Left lung (tissue), 14 donors: ENCODE measurements at places on chromosomes 5 and 9. TPM values are rescaled to one million over a fixed set of nuclear protein-coding genes. Genes with fewer than 3 reads are reported as not detected.

The NDOR1 gene
- polyA plus RNA-seq = 15.4 TPM

- DNase-seq = peak; percentile 78
Observed at GRCh38 chr9:130215341-130216119, 43.3 kb downstream of the NCS1 start.

DNA sequence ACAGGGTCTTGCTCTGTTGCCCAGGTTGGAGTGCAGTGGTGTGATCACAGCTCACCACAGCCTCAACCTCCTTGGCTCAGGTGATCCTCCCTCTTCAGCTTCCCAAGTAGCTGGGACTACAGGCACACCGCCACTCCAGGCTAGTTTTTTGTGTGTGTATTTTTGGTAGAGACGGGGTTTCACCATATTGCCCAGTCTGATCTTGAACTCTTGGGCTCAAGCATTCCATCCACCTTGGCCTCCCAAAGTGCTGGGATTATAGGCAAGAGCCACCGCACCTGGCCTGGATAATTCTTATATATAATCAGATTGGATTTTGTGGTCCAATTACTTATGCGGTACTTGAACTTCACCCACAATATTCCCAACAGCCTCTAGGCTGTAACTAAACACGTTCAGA lies 19.8 kb downstream of the CCDC69 start:
- DNase-seq = no peak

The PTGES gene
- polyA plus RNA-seq = 6.5 TPM

The EDIL3 gene
- 35.3 TPM for polyA plus RNA-seq

The PKD2L2 gene
- 0.82 TPM for polyA plus RNA-seq

The LECT2 gene
- polyA plus RNA-seq = 0.69 TPM

GRCh38 chr5:177146891-177147638 lies 13.5 kb downstream of the NSD1 start:
- no peak for DNase-seq

DNA sequence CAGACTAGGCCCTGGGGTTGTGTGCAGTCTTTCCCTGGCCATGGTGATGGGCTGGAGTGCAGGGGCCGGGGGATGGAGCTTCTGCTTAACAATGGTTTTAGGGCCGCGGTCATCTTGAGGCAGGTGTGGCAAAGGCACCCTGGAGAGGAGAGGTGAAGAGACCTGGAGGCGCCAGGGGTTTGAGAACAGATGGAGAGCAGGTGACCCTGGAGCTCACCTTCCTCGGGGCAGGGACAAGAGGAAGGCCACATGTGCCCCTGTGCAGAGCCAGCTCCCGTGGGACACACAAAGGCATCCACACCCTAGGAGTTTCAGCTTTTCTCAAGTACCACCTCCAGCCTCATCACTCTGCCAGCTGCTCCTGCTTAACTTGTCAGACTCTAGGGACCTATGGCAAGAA lies 46.4 kb upstream of the SH3GL2 start:
- no peak for DNase-seq

The C9orf153 gene
- polyA plus RNA-seq = 0.53 TPM

- DNase-seq = no peak
Observed at GRCh38 chr5:30041831-30042385, 1151.6 kb upstream of the CDH6 start.
